ENCODE measurements at places on chromosomes 11 and 22.

GRCh38 chr11:32874132-32874531 is 18.5 kb upstream of the QSER1 start:
- no peak for DNase-seq

GRCh38 chr22:39800790-39801520 is 92.6 kb downstream of the ENTHD1 start:
- no peak for DNase-seq

- DNase-seq, result peak; percentile 58
Measured at GRCh38 chr11:131301306-131301705, 69.1 kb upstream of the NTM start.

- DNase-seq, result peak; percentile 35
Measured at GRCh38 chr11:130726234-130727037, 189.8 kb downstream of the SNX19 start.

DNA sequence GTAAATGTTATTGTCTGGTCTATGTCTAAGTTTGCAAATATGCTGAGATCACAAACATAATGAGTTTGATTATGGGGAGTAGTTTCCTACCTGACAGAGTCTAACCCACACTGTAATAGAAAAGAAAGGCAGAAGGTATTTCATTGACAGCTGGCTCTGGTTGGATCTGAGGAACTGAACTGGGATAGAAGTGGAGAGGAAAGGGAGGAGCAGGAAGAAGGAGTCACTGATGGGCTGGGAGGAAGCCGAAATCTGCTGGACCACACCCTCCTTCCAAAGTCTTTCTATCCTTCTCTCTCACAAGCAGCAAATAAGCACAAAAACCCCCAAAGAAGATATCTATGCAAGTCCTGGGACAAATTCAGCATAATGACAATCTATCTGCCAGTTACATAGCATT is 11.7 kb downstream of the BLID start:
- no peak for DNase-seq

- DNase-seq, result peak; percentile 47
Measured at GRCh38 chr22:47175151-47176025, 412.9 kb downstream of the TBC1D22A start.

GRCh38 chr22:48204296-48204695 is 1441.8 kb downstream of the TBC1D22A start:
- no peak for DNase-seq

DNA sequence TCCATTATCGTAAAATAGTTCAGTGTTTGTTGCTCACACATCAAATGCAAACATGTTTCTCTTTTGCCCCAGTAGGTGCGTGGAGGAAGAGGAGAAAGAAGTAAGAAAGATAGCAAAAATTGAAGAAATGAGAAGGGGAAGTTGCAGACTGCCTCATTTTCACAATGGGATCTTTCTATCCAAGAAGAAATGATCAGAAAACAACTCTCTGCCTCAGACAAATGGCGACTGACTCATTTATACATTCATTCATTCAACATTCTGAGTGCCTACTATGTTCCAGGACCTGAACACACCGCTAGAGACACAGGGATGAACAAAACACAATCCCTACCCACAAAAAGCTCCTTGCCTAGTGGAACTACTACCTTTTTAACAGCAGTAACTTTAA is 367 bp downstream of the HPS5 start:
- no peak for DNase-seq

Measured in fibroblast of skin of right biceps (primary cell).